Stimulated activated CD4-positive, alpha-beta T cell treated with anti-CD3 and anti-CD28 coated beads, Interleukin-12 subunit alpha, Interleukin-12 subunit beta, amount 100 ng/mL, for 48 hours (primary cell): ENCODE measurements at places on chromosomes 6 and 20.

DNA sequence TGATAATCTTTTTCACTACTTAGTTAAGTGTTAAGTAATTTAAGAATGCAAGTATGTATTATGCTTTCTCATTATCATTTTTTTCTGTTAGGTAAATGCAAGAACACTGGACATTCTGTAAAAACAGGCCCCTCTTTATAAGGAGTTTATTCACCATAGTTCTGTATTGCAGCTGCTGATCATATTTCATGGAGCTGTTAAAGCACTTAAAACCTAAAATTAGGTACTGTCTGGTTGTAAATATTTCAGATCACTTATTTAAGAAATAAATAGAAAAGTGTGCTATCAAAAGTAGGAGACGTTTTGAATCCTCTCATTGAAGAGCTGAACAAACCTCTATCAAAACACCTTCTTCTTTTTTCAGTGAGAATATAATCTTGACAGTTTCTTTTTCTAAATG lies 3.9 kb downstream of the EYA4 start:
- DNase-seq, result no peak

GRCh38 chr6:154653853-154654252 lies 79.4 kb upstream of the SCAF8 start:
- no peak for DNase-seq

DNA sequence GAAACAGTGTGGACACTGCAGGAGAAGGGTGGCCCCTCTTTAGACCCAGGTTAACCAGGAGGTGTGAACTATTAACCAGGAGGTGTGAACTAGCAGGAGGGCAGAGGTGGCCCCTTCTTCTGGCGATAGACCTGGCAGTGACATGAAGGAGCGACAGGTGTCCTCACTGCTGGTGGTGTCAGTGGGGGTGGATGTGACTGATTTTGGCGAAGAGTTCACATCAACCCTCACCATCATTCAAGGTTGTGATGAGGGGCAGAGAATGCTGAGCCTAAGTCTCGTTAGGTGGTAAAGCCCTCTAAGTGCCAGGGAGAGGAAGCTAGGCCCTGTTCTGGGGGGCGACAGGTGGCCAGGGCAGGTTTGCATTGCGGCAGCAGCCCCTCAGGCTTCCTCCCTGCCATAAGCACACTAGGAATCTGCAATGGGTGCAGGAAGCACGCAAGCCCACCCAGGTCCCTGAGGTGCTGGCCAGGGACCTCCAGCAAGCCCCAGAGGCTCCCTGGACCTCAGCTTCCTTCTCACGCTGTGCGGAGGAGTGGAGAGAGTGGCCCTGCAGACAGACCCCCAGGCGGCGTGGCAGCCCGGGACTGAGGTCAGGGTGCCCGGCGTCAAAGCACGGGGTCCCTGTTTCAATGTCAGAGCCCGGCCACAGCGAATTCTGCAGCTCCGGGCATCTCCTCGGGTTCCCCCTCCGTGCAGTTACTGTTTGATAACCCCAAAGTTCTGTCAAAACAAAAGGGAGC lies 13.7 kb downstream of the NPEPL1 start:
- DNase-seq, result no peak

DNA sequence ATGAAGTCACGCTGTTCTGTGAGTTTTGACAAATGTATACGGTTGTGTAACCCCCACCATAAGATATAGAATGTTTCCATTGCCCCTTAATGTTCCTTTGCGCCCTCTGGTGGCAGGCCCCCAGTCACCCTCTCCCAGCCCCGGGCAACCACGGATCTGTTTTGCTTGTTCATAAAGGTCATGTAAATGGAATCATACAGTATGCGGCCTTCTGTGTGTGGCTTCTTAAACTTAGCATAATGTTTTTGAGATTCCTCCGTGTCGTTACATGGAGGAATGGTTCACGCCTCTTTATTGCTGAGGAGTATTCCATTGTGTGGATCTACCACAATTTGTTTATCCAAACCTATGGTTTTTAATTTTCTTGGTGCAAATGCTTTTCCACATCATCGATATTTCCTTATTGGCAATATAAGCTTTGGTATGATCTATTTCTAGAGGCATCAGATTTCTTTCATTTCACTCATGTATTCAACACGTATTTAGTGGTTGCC lies 28.4 kb downstream of the LYRM2 start:
- DNase-seq, result peak; percentile 76

DNA sequence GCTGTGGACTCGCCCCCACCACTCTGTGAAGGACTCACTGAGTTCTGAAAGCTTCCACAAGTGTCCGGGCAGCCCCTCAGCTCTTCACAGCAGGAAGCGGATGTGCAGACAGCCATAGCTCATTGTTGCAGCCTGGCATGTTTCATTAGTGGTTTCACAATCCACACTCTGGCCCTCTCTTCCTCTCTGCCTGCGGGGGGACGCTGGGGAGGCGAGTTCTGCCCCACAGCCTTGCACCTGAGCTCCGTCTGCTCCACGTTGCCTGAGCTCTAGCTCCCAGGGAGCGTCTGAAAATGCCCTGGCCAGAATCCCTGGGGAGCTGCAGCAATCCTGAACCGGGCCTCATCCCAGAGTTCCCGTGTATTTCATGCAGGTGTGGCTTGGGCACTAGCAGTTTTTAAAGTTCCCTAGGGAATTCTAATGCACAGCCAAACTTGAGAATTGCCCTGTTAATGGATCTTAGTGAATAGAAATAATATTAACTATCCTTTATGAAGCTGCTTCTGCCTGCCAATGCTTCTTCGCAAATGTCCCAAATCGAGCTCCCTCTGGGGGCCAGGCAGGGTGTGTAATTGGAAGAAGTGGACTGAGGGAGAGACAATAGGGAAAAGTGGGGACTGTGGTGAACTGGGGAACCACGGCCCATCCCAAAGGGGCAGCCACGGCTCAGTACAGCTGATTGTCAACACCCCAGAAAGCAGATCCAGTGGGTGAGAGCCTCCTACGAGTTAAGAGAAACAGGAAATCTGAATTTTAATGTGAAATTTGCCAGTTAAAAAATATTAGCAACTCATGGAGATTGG lies 51.5 kb downstream of the CTCFL start:
- DNase-seq, result no peak

- DNase-seq, result no peak
Measured at GRCh38 chr6:53615633-53616449, 49.7 kb downstream of the KLHL31 start.

GRCh38 chr6:39197521-39197920 lies 31.8 kb downstream of the KCNK5 start:
- DNase-seq, result no peak

GRCh38 chr6:159002432-159003155 lies 2.6 kb upstream of the RSPH3 start:
- DNase-seq, result no peak

DNA sequence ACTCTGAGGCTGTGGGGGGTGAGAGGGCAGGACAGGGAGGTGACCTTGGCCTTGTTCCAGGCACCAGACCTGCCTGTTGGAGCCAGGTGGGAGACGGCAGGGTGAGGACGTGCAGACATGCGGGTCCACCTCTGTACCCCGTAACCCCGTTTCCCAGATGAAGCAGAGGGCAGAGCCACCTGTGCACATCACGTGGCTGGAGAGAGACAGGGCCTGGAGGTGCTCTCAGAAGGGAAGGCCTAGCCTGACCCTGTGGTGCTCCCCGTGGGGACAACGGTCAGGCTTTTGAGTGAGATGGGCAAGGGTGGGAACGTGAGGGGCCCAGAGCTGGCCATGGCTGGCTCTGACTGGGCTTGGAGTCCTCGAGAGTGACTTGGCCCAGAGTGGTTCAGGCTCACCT lies 6.6 kb downstream of the NTSR1 start:
- DNase-seq, result no peak

DNA sequence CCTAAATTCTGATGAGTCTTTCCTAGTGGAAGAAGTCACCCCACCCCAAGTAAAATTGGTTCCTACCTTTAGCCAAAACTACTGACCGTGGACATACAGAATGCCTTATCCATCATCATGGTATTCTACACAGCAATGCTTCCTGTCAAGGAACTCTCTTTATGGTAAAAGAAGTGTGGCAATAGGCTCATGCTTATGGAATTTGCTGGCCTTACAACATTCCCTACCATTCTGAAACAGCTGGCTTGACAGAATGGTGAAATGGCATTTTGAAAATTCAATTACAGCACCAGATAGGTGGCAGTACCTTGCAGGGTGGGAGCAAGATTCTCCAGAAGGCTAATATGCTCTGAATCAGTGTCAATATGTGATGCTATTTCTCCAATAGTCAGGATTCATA lies 41.8 kb upstream of the BACH2 start:
- DNase-seq, result no peak

GRCh38 chr6:133300896-133301295 lies 59.7 kb downstream of the EYA4 start:
- no peak for DNase-seq

- peak; percentile 61 for DNase-seq
Measured at GRCh38 chr6:118660218-118660569, 8.8 kb upstream of the CEP85L start.

DNA sequence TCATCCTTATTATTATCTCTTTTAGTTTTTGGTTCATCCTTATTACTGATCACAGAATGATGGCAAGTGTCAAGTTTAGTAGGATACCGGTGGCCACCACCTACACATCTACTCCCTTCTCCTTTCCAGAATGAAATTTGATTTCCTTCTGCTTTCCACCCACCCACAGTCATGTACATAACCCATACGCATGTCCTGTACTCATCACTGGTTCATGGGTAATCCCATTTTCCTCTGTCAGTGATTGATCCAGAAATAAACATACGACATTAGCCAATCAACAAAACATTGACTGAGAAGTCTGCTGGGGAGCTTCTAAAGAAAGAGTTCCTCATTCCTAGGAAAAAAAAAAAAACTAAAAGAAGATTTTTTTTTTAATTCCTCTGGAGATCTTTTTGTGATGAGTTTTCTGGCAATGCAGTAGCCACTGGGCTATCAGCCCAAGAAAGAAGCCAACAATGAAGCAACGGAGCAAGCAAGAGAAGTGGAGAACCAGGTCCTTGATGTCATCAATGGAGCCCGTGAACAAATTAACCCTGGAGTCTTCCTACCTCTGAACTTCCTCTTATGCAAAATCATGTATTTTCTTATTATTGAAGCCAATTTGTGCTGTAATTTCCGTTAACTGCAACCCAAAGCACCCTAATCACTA lies 127.8 kb downstream of the TASP1 start:
- no peak for DNase-seq

- no peak for DNase-seq
Measured at GRCh38 chr6:82205930-82206392, 41.6 kb downstream of the IBTK start.

DNA sequence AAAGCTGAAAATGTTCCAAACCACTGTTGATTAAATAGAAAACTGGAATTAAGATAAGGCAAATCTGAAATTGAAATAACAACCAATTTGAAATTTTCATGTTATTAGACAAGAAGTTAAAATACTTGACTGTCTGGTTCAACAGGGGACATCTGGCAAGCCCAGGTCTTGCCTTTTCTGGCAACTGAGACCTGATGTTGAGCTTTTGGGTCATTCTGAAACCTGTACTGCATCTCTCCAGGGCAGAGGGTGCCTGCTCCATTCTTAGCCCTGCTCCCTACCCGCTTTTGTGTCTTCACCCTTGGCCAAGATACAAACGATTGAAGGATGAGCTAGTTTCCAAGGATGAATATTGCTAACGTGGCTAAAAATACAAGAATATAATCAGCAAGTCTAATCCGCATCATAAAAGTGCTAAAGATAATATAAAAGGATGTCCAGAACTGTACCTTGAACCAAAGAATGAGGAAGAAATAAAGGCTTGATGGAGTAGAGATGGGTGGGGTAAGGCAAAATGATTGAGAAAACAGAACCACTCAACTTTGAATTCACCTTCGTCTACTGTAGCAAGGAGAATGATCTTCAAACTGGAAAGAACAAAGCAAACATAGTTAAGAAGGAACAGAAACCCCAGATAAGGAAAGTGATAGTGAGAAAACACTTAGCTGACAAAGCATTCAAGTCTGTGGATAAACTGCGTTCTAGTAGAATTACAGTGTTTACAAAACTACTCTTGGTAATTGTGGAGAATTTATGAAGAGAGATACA lies 109.8 kb upstream of the MAN1A1 start:
- DNase-seq, result no peak

GRCh38 chr20:60070791-60071190 lies 112.6 kb downstream of the CDH26 start:
- DNase-seq, result no peak

DNA sequence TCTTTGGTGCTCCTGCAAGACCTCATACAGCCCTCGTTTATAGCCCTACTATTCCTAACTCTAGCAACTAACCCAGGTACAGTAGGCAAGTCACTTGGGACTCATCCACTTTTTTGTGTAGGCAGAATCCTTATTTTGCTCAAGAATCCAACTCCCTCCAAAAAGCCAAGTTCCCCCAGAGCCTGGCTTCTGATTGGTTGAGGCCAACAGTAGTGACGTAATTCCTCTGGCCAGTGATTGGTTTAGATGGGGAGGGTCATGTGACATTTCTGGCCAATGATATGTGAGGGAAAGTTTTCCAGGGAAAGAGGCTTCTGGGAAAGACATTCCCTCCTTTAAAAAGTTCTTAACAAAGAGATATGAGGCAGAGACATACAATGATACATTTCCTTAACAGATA lies 32.1 kb downstream of the KIAA1755 start:
- no peak for DNase-seq

- DNase-seq, result no peak
Measured at GRCh38 chr20:49444553-49444990, 37.9 kb downstream of the KCNB1 start.
